ENCODE measurements at places on chromosomes 5 and 9. TPM values are rescaled to one million over a fixed set of nuclear protein-coding genes. Genes with fewer than 3 reads are reported as not detected.

PCDHA8 gene
- 0.05 TPM for total RNA-seq

DNA sequence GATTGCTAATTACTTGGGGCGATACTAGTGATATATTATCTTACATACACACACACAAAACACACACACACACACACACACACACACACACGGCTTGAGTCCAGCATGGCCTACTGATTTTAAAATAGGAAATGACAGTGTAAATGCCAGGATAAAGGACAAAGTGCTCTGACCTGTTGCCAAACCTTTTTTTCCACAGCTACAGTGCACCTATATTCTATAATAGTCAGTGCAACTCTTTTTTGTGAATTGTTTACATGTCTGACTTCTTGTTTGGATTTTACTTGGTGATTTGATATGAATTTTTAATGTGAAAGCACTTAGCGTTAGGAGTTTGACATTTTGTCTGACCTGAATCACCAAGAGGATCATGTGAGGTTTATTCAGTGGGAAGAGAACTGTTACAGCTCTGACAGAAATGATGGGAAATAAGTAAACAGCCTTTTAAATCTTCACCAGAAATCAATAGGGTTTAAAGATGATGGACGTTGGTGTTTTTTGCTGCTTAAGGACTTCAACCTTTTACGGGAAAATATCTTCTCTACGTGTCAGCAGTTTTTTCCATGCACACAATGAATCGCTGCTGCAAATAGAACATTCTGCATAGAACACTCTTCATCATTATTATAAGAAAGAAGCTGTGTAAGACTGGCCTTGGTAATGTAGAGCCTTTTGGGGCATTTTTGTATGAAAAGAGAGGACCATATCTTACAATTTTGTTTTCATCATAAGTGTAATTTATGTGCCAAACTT, 218.5 kb downstream of the RANBP17 start:
- no peak for DNase-seq

DNA sequence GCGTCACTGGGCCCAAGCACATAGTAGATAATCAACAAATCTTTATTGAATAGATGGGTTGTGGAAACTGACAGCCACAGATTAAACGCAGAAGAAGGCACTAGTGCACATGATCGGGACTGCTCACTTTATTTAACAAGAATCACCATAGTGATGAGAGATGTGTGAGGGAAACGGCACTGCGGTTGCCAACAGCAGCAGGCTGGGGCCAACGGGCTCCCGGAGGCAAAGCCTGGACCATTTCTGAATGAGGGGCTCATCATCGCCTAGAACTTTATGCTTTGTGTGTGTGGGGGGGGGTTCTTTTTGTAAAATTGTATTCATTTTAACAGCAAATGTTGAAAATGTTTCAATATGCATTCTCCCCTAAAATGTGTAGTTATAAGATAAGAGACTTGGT, 61.9 kb upstream of the RUFY1 start:
- no peak for DNase-seq

DNA sequence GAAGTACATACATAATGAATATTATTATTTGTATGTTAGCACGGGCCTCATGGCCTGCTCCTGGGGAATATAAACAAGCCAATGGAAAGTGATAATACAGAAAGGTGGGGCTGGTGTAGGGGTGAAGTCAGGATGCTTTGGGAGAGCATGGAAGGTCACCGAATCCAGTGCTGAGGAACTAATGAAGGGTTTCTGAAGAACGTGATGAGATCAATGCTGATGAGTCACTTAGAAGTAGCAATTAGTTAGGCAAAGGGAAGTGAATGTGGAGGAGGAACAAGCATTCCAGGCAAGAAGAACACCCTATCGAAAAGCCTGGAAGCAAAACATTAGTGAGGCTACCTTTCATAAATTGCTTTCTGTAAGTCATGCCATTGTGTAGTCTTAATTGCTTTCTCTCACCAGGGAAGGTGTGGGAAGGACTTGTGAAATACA, 2.1 kb downstream of the ANXA1 start:
- no peak for DNase-seq

DNA sequence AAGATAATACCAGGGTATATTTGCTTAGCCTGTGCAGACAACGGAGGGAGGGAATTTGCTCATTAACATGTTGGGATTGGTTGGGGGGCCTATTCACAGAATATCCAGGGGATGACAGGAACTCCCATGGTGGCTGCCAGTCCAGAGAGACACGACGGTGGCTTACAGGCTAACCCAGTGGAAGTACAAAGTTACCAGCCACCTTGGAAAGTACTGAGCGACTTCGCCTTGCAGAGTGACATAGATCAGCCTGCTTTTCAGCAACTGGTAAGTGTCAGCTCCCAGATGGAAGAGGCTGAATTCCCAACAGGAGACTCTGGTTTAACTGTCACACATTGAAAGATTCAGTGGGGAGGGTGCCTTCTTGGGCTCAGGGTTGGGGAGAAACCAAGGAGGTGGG, 7.9 kb downstream of the ISL1 start:
- no peak for DNase-seq

- DNase-seq, result no peak
Measured at GRCh38 chr5:73641811-73642210, 15.8 kb downstream of the ARHGEF28 start.

PCDHA12 gene
- total RNA-seq, result 5.6 TPM

- no peak for DNase-seq
Measured at GRCh38 chr9:104772714-104773510, 9.0 kb downstream of the NIPSNAP3B start.

GRCh38 chr9:90741036-90741435, 60.6 kb upstream of the SYK start:
- no peak for DNase-seq

RAPGEF6 gene
- total RNA-seq, result 15.6 TPM

GRCh38 chr9:134224567-134225093, 60.3 kb upstream of the RNU6ATAC start:
- DNase-seq, result no peak

TGFBR1 gene
- 85.6 TPM for total RNA-seq

DNA sequence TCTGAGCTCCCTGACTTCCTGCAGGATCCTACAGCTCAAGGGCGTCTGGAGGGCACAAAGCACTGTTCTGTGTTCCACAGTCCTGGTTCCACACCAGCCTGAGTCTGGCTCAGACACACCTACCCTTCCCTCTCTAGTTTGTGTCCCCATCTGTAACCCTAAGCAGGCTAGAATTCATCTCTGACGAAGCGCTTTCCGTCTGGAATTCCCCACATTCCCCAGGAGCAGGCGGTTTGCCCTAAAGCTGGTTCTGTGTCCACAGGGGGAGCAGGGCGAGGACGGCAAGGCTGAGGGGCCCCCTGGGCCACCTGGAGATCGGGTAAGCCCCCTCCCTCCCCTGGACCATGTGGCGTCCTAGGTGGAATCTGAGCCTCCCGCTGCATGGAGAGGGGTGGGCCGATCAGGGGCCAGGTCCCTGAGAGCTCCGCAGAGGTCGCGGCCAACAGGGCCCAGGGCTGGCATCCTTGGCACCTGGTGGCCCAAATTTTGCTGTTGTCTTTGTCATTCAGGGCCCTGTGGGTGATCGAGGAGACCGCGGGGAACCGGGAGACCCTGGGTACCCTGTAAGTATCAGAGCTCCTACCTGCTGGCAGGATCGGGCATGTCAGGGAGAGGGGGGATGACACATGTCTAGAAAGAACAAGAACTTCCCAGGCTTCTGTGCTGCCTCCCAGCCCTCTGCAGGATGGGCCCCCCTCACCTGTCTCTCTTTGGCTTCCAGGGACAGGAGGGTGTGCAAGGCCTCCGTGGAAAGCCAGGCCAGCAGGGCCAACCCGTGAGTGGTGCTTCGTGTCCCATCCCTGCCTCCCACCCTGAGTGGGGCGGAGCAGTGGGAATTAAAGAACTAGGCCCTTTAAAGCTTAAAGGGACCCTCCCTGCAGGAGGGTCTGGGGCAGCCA, 34.5 kb upstream of the ORM1 start:
- no peak for DNase-seq

GRCh38 chr5:180495292-180495691, 1.1 kb downstream of the CNOT6 start:
- DNase-seq, result no peak

GRCh38 chr5:141994511-141995136, 18.2 kb downstream of the GNPDA1 start:
- DNase-seq, result no peak

DDX31 gene
- 30.9 TPM for total RNA-seq

DNA sequence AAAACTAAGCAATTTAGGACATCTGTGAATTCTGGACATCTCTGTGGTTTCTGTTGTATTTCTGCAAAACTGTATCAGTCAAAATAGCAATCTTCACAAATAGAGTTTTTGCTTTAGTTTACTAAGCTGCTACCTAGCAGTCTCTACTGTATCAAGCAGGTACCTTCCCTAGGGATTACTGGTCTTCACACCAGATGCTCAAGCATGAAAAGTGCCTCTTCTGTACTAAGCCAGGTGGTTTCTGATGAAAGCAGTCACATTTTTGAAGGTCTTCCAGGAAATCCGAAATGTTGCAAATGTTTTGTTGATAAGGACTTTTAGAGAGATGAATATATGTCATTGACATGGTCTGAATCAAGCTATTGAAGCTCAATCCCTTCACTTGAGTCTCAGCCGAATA, 540.0 kb downstream of the KCTD16 start:
- no peak for DNase-seq

DNA sequence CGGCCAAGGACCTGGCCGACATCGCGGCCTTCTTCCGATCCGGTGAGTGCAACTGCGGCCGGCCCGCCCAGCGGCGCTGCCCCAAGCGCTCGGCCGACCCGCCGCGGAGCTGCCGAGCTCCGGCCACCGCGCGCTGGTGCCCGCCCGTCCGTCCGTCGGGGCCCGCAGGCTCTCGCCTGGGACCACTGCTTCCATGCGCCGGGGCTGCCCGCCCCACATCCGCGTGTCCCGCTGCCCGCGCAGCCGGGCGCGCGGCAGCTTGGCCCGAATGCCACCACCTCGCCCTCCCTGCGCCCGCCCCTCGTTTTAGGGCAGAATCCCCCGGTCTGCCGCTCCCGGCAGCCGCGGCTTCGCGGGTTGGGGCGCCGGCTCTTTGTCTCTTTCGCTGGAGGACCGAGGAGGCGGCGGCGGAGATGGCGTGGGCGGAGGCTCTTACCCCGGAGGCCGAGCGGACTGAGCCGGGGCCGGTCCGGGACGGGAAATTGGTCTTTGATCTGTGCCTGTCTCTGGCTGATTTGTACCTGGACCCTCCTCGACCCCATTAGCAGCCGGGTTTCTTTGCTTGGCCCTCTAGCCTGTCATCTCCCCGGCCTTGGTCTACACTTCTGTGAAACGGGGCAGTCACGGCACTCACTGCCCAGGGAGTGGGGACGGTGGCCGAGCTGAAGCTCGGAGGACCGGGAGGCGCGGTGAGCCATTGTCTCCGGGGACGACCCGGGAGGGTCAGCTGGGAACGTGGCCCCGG, 871 bp downstream of the TRIO start:
- no peak for DNase-seq

GRCh38 chr5:142492781-142493281, 168.0 kb upstream of the SPRY4 start:
- no peak for DNase-seq

DNA sequence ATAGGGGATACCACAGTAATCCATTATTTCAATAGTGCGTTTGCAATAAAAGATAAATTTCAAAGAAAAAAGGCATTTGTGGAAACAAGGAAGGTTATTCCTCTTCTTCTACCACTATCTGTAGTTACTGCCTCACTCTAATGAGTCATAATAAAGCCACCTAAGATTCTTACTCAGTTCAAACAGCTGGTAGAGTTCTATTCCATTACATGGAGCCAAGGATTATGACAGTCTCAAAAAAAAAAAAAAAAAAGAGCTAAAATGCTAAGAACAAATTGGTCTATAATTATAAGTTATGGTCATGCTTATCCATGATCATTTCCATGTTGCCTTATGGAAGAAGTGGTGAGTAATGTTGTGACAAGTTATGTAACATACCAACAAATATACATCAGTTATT, 46.3 kb downstream of the DENND1A start:
- no peak for DNase-seq

PELO gene
- 26.2 TPM for total RNA-seq

GRCh38 chr9:26260238-26260637, 582.0 kb upstream of the TUSC1 start:
- peak; percentile 29 for DNase-seq

DNA sequence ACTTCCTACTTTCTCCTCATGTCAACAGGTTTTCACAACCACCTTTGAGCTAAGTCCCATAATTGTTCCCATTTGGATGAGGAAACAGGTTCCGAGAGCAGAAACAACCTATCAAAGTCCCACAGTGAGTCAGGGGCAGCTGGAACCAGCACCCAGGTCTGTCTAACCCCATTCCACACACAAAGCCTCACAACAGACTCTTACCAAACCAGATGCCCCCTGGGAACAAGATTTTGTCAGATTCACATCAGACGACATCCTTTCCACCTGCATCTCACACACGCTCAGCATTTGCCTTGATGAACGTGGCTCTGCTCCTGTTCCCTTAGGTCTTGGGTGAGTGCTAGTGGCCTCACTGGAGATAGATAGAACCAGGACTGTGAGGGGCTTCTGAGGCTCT, 17.0 kb downstream of the SWI5 start:
- DNase-seq, result no peak

DNA sequence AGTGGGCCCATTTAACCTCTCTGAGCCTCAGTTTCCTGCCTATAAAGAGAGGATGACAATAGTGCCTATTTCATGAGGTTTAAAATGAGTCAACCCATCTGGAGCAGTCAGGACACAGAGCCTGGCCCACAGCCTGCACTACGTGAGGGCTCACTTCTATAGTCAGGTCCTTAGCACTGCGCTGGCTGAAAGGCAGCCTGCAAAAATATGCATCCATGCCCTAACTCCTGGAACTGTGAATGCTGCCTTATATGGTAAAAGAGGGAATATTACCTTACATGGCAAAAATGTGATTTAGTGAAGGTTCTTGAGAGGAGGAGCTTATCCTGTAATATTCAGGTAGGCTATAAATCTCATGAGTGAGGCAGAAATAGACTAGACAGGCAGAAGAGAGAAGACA, 98.5 kb downstream of the GABBR2 start:
- DNase-seq, result no peak

DNA sequence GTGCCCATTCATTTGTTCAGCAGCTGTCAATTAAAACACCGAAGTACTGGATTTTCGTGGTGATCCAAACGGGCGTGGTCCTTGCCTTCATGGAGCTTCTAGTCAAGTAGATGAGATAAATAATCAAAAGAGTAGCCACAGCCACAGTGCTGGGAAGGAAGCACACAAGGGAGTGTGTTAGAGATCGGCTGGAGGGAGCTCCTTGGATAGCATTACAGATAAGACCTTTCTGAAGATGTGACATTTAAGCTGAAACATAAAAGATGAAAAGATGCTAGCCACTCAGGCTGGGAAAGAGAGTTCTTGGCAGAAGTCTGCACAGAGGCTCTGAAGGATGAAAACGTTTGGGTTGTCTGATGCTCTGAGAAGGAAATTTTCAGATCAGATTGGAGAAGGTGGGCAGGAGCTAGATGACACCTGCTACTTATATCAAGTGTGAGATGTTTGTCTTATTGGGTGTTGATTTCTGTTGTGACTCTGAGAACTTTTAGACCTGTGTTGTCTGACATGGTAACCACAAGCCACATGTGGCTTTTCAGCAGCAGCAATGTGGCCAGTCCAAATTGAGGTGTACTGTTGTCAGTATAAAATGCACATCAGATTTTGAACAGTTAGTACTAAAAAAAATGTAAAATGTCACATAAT, 123.9 kb downstream of the TLE4 start:
- DNase-seq, result no peak

- no peak for DNase-seq
Measured at GRCh38 chr9:128002959-128003358, 22.2 kb upstream of the EEIG1 start.

GRCh38 chr5:53475320-53475719, 5.1 kb upstream of the FST start:
- no peak for DNase-seq

- no peak for DNase-seq
Measured at GRCh38 chr5:5881294-5881693, 458.8 kb downstream of the ICE1 start.
